Upper lobe of right lung (tissue), 1 donor: ENCODE measurements at places on chromosomes 1 and 21. TPM values are rescaled to one million over a fixed set of nuclear protein-coding genes. Genes with fewer than 3 reads are reported as not detected.

- no peak for DNase-seq
These were observed 2132.1 kb downstream of the NCAM2 start for GRCh38 chr21:23130308-23130707.

The OR2L2 gene
- total RNA-seq = 0.14 TPM

The BACE2 gene
- 20.9 TPM for total RNA-seq

DNA sequence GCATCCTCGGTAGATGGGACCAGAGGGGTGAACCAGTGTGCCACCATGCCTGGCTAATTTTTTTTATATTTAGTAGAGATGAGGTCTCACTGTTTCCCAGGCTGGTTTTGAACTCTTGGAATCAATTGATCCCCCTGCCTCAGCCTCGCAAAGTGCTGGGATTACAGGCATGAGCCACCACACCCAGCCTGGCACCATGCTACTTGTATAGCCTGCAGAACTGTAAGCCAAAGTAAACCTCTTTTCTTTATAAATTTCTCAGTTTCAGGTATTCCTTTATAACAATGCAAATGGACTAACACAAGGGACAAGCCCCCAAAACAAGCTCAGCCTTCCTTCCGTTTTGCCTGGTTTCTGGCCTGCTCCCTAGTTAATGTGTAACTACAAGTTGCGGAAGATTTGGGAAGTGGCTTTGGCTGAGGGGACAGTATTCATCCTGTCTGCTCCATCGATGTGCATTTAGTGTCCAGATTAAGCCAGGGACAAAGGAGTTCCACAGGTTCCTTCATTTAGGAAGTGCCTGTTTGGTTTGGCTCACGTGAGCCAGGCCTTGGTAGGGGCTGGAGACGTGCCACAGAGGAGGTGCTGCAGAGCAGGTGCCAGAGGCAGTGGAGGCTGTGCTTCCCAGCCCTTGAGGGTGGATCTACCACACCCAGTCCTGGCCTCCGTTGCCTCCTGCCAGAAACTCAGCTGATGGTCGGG lies 4.4 kb downstream of the AVPR1B start:
- DNase-seq = peak; percentile 84

DNA sequence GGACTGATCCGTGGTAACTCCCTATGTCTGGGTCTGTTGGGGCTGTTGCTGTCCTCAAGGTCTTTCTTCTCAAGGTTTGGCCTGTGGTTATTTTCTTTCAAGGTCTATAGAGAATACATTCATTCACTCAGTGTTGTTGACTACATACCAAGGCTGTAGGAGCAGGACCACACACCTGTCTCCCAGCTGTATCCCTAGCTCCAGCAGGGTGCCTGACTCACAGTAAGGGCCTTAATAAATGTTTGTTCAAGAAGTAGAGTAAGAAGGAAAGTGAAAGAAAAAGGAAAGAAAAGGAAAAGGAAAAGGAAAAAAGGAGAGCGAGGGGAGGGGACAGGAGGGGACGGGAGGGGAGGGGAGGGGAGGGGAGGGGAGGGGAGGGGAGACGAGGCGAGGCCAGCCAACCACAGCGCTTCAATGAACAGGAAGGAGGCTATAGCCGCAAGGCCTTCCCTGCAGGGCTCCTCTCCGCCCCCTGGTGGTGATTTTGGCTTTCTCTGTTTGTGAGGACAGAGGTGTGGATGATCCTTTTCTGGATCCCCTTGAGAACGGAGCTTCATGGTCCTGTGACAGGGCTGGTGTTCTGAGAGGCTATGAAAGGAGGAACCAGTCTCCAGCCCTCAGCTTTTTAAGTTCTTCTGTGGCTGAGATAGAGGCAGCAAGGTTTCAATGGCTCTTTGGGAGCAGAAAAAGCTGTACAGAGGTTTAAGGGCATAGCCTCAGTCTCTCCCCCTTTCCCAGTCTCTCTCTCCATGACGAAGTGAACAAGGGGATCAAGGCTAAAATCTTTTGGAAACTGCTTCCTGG lies 30.6 kb upstream of the LCE5A start:
- DNase-seq = peak; percentile 70

The CD1E gene
- 3.8 TPM for total RNA-seq

The TBX19 gene
- 3.5 TPM for total RNA-seq

The INSRR gene
- not detected for total RNA-seq

The TNN gene
- not detected for total RNA-seq

The CCDC27 gene
- total RNA-seq = not detected

GRCh38 chr1:163672976-163673758 lies 351.4 kb downstream of the NUF2 start:
- no peak for DNase-seq

DNA sequence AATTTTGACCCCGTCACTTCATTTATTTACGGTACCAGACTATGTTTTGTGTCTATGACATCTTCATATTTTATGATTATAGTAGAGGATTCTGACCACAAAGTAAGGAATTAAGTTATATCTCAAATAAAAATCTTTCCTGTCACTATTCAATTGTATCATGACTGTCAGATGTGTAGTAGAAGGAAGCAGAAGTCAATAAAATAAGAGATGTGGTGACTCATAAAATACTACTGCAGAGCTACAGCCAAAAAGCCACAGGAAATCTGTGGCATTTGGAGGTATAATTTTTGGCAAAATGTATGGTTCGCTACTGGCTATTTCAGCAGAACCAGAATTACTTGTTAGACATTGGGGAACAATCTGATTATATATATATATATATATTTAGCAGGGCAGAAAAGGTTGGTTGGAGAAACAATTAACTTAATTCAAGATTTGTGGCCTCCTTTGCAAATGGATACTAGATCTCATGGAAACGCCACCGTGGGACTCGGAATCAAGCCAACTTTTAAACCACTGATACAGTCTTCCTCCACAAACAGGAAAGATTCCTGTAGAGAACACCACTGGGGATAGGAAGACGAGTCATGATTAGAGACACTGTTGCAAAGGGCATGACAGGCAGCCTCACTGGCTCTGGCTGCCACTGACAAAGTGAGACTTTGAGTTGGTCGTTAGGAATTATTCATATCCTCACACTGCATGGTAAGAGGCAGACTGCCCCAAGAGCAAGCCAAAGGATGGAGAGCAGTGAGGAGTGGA lies 5.1 kb downstream of the FCRL2 start:
- no peak for DNase-seq

GRCh38 chr1:5632224-5632623 lies 360.0 kb downstream of the NPHP4 start:
- no peak for DNase-seq

The CD101 gene
- total RNA-seq = 37.4 TPM

GRCh38 chr1:156122519-156123355 lies 8.2 kb downstream of the LMNA start:
- DNase-seq = peak; percentile 84

The ITLN1 gene
- total RNA-seq = 295 TPM

- no peak for DNase-seq
These were observed 32.2 kb downstream of the HSPG2 start for GRCh38 chr1:21904704-21905520.

DNA sequence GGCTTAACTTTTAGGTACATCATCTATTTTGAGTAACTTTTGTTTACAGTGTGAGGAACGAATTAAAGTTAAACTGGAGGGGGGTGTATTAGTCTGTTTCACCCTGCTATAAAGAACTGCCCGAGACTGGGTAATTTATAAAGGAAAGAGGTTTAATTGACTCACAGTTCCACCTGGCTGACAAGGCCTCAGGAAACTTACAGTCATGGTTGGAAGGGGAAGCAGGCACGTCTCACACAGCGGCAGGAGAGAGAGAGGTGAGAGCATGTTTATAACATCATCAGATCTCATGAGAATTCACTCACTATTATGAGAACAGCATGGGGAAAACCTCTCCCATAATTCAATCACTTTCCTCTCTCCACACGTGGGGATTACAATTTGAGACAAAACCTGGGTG lies 31.9 kb upstream of the TMEM52 start:
- no peak for DNase-seq

The LRRIQ3 gene
- total RNA-seq = 0.67 TPM

DNA sequence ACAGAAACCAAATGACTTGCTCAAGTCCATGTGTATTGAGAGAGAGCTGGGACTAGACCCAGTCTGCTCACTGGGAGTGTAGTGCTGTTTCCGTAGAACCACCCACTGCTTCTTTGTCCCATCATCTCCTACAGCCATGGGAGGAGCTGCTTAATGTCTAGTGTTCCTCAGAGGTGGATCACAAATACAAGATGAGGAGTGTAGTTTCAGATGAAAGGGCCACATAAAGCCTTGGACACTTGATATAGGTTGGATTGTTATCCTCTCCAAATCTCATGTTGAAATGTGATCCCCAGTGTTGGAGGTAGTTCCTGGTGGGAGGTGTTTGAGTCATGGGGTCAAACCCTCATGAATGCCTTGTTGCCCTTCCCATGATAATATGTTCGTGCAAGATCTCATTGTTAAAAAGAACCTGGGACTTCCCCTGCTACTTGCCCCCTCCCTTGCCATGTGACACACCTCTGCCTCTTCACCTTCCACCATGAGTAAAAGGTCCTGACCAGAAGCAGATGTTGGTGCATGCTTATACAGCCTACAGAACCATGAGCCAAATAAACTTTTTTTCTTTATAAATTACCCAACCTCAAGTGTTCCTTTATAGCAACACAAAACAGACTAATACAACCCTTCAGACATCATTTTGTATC lies 127.5 kb upstream of the DNAH14 start:
- no peak for DNase-seq

DNA sequence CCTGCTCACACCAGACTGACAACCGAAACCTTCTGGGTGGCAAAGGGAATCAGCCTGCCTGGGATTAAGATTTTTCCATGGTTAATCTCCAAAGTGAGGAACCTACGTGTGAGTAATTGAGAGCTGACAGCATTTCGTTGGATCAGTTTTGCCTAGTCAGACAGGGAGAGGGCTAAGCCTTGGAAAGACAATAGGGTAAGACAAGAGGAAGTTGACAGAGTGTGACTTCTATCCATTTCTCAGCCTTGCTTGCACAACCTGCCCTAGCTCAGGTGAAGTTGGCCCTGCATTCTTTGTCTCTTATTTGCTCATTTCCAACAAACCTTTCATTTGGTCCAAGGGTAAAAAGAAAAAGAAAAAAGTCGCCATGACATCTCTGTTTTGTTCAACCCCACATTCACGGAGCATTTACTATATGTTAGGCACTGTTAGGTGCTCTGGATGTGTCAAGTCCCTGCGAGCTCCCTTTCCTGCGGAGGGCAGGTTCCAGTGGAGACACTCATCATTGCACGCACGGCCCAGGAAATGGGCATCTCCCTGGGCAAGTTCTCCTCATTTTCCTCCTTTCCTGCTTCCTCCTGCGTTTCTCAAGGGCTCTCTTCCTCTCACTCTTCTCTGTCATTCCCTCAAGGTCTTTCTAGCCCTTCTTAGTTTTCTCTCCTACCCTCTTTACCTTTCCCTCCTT lies 23.3 kb downstream of the KIRREL1 start:
- no peak for DNase-seq

GRCh38 chr1:203763505-203763904 lies 1.5 kb upstream of the LAX1 start:
- DNase-seq = peak; percentile 15

- DNase-seq = no peak
These were observed 5.4 kb downstream of the GADD45A start for GRCh38 chr1:67690411-67690810.

- no peak for DNase-seq
These were observed 268.7 kb downstream of the OLFM3 start for GRCh38 chr1:101728029-101728428.

- DNase-seq = peak; percentile 69
These were observed at the start of gene PRKAA2 for GRCh38 chr1:56644919-56645676. PRKAA2 (plus strand) TSS chr1:56645314; CDS start chr1:56645388, 74 bp downstream.

GRCh38 chr1:110893908-110894490 lies 21.1 kb downstream of the CD53 start:
- no peak for DNase-seq

The KIAA0040 gene
- total RNA-seq = 44.8 TPM

DNA sequence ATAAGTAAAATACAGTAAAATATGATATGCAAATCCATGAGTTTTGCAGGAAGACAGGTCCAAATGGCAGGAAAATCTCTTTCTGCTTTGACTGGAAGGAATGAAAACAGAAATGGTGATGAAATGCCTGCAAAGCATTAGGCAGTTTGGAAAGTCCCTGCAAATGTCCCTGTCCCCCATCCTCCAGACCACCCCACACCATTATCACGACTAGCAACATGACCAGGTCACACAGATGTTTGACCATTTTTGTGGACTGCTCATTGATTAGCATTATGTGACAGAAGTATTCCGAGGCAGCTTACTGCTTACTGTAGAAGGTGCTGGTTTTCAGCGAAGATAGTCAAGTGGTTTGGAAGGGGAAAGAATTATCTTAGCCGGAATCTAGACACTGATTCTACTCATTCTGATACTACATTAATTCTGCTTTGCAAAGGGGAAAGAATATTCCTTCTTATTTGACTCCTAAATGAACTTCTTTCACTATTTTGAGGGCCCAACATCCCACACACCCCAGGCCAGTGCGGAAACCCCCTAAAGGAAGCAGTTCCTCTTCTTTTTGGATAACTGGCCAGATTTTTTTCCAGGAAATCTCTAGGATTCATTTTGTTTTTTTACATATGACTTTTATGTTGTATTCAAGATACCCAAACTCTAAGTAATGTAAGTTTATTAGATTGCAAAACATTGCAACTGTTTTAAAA lies 9.5 kb upstream of the CR2 start:
- DNase-seq = no peak

The CR1L gene
- not detected for total RNA-seq

DNA sequence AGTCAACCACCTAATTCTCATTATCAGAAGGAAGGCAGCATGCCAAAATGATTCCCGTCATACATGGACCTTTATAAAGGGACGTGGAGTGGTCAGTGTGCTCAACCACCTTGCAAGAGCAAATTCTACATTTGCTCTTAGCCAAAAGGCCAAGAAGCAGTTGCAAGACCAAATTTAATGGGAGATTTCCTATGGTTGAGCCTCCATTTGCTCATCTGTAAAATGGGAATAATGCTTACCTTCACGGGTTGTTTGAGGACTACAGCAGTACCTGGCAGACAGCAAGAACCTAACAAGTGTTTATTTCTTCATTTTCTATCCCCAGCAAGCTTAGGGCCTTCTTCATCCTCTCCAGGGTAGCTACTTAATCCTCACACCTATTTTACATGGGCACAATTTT lies 17.4 kb upstream of the PADI4 start:
- DNase-seq = no peak

The CYP4B1 gene
- 268 TPM for total RNA-seq

The SLC2A1 gene
- 12.9 TPM for total RNA-seq

- no peak for DNase-seq
These were observed 521.9 kb upstream of the PRMT6 start for GRCh38 chr1:106534612-106535011.

DNA sequence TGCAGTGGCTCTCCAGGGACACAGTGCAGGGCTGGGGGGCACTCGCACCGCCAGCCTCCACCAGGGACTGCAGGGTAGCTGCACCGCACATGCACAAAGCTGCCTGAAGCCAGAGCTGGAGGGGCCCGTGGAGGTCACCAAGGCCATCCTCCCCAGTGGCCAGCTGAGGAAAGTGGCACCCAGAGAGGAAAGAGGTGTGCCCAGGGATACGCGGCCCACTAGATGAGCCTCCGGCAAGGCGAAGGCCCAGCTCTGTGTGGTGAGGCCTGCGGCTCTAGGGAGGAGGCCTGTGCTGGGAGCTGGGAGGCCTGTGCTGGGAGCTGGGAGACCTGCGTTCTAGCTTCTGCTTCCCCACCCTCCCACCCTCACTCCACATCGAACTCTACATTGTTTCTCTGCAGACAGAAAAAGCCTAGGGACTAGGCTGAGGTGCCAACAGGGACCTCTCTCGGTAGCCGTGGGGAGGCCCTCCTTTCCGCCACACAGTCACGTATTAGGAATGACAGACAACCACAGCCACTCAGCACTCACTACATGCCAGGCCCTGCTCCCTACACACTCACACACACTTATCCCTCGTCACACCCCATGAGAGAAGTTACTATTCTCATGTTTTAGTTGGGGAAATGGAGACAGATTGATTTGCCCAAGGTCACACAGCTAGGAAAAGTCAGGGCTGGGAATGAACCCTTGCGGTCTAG lies 921 bp upstream of the ASCL5 start:
- no peak for DNase-seq
